ENCODE measurements at places on chromosomes 2 and 18.
A peak's percentile ranks its signal among the peaks of the same experiment; 100 is the strongest.

DNA sequence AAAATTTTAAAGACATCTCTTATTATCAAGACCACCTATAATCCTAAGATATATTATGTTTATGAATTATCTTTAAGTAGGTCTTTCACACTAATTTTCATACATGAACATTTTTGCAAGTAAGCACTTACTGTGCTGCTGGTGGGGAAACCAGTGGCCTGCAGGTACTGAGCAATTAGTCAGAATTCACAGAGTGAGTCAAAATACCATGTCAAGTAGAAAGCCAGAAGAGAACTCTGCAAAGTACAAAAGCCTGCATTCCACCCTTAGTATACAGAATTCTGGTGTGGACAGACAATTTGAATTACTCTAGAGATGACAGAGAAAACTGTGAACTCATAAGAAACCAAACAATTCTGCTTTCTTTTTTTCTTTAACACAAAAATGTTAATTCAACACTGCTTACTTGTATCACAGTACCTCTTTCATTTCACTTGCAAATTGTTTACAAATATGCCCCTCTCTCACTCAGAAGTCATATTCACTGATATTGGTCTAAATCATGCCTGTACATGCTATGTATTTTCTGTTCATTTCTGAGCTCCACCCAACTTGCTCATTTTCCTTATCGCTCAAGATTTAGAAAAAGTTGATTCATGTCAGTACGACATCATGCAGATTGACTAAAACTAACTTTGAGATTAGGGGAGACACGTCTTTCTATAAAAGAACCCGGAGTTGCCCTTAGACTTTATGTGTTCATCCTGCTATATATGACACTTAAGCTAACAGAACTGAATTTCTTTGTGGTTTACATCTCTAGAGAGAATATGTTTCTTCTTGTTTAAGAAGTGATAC, 182.9 kb downstream of the IKZF2 start:
- peak; percentile 7 for DNase-seq

DNA sequence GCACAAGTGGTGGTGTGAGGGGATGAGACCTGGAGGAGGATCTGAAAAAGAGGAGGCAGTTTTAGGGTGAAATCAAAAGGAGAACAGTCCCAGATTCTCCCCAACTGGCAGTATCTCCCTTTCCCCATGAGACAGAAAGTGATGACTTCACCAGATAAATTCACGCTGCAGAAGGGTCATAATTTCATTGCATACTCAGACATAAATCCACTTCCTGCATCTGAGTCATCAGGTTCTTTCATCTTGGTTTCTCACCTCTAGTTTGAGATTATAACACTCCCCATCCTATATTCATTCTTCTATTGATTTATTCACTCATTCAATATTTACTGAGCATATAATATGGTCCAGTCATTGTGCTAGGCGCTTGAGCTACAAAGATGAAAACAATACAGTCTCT, 64.7 kb downstream of the CCDC148 start:
- DNase-seq = no peak

GRCh38 chr18:26614374-26614773, 66.0 kb upstream of the KCTD1 start:
- no peak for DNase-seq

DNA sequence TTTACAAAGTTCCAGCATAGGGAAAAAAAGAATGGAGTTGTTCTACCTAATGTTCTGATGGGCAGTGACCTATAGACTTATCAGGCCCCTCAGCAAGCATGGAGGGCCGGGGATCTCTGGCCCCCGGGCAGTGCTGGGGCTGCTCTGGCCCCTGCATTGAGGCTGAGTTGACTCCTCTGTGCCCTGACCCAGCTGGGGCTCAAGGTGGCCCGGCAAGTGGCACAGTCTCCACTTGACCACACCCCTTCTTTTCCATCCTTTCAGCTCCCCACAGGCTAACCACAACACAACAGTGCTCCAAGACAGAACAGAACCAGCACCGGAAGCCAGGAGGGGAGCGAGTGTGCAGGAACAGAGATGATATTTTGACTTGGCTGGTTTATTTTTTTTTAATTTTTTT, 19.9 kb downstream of the TOGARAM2 start:
- no peak for DNase-seq

DNA sequence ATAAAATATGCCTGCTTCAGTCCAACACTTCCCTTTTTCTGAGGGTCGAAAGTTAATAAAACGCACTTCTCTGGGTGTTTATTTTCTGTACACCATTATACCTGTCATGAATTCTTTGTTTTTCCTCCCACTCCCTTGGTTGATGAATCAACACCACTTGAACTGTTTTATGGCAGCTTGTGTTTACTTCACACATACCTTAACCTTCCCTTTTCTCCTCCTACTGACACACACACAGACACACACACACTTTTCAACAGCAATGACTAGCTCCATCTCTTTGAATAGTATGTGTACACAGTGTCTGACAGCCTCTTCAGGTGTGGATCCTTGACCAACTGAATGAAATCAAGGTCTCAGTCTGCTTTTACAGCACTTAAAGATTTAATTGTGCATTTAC, 91.3 kb downstream of the SATB2 start:
- DNase-seq = no peak

GRCh38 chr2:54029721-54030395, 59.1 kb upstream of the PSME4 start:
- no peak for DNase-seq

DNA sequence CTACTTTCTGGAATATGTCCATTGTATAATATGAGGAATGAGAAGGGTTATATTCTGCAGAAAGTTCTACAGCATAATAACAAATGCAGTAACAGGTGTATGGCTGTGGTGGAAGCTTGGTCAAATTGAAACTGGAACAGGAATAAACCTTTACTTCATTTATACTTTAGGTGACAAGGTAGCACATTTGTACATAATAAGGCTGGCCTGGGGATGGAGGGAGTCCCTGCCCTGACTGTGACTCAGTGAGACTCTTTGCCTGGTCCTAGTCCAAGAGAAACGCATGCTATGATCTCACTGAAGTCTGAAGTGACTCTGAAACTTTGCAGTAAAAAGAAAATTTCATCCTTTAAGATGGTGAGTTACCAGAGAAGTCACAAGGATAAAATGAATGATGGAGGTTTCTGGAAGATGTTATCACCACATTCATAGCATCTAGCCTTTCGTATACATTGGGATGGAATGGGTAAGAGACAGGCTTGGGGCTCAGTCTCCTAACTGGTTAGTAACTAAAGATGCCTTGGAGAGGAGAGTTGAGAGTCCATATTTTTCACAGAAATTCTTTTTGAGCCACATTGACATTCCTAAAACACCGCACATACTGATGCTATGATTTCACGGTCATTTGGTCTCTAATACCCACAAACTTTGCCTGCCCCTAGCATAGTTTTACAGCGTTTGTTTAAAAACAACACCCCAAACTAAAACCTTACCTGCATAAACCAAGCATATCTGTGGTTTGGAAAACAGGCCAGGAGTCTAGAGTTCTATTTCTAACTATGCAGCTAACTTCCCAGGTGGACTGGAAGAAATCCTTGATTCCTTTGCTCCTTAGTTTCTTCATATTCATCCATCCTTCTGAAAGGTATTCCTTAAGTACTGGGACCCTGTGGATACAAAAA, 42.4 kb upstream of the NABP1 start:
- DNase-seq = peak; percentile 47

- no peak for DNase-seq
Observed at GRCh38 chr2:29361231-29361630, 246.0 kb downstream of the CLIP4 start.

DNA sequence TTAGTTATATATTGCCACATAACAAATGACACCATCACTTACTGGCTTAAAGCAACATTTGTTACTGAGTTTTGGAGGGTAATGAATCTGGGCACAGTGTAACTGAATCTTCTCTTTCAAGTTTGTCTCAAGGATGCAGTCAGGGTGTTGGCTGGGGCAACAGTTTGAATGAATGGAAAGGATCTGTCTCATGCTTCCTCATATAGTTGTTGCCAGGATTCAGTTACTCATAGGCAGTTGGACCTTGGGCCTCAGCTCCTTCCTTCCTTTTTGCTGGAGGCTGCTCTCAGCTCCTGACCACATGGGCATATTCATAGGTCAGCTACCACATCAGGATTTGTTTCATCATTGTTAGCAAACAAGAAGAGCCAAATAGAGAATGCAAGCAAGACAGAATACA, 466.1 kb upstream of the MC4R start:
- DNase-seq = no peak

GRCh38 chr2:231364961-231365810, 30.3 kb upstream of the B3GNT7 start:
- no peak for DNase-seq

DNA sequence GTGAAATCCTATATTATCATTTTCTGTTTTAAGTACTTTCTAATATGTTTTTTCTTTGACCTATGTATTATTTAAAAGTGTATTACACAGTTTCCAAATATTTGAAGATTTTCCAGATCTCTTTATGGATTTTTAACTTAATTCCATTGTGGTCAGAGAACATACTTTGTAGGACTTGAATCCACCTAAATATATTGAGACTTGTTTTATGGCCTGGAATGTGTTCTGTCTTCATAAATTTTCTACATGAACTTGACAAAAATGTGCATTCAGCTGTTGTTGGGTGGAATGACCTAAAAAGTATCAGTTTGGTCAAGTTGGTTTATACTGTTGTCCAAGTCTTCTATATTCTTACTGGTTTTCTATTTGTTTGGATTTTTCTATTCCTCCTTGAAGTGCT, 33.8 kb upstream of the TMEM247 start:
- no peak for DNase-seq

DNA sequence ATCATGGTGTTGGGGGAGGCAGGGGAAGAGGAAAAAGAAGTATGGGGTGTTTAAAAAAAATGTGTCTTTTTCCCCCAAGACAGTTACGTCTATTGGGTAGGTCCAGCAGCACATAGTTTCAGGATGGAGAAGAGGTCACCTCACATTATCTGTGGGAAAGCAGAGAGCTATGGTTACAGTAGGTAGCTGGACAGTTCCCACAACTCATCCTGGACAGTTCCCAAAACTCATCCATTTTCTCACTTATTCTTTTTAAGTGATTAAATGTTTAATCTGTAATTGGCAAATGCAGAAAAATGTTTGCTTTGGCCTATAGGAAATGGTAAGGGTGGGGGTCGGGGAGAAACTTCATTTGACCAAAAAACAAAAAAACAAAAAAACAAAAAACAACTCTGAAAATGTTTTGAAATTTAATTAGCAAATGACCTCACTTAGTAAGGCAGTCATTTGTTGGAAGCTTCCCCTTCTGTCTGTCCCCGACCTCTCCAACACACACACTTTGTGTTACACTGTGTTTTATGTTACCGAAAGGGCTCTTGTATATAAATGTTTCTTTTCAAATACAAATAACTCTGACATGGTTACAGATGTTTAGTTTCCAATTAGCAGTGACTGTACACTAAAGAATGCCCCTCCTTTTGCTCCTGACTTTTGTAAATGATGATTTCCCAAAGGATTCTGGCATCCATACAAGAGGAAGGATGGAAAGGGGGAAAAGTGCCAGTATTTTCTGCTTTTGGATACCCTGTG, 173.3 kb upstream of the ZFP36L2 start:
- no peak for DNase-seq

DNA sequence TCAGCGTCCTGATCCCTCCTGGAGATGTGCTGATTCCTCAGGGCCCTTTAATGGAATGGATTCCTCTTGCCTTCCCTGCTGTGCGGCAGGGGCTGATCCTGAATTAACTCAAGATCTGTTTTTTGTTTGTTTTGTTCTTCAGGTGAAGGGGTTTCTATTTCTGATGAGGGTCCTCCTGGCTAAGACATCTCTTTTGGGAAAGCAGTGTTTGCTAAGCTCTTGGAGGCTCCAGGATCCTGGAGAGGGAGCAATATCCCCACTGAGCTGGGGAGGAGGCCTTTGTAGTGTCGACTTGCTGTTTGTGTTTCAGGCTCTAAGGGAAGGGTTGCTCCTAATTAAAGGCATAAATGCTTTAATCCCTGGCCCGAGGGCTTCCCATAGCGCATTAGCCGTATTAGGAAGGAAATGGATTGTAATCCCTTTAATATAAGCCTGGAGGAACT, 65.3 kb upstream of the FOXI3 start:
- DNase-seq = no peak

DNA sequence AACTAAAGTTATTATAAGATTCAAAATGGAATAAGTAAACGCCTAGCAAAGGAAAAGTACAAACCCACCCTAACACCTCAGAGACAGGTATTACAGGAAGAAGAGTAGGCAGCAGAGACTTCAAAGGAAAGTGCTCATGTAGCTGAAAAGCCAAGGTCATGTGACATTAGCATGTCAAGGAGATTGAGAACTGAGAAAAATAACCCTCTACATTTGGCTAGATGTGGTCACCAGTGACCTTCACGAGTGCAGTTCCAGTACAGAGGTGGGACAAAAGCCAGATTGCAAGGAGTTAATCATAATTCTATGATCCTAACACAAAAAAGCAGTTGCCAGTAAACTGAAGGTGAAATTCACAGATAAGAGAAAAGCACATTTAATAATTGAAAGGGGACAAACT, 252.7 kb downstream of the ZEB2 start:
- DNase-seq = no peak

GRCh38 chr18:22439447-22439846, 21.7 kb upstream of the CTAGE1 start:
- DNase-seq = no peak

DNA sequence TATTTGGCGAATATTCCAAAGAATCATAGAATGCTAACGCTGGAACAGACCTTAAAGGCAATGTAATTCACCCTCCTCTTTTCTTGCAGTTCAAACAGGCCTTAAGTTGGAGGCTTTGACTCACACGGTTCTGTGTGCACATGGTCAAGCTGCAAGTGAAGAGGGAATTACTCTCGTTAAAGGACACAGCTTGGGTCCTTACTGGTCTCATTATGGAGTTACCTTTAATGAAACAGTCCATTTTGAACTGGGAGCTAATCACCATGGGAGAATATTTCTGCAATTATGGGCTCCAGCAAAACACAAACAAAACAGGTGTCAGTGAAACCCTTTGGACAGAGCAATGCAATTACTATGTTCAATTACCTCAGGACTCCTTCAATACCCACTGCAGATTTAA, 135.5 kb downstream of the GAREM1 start:
- DNase-seq = no peak

DNA sequence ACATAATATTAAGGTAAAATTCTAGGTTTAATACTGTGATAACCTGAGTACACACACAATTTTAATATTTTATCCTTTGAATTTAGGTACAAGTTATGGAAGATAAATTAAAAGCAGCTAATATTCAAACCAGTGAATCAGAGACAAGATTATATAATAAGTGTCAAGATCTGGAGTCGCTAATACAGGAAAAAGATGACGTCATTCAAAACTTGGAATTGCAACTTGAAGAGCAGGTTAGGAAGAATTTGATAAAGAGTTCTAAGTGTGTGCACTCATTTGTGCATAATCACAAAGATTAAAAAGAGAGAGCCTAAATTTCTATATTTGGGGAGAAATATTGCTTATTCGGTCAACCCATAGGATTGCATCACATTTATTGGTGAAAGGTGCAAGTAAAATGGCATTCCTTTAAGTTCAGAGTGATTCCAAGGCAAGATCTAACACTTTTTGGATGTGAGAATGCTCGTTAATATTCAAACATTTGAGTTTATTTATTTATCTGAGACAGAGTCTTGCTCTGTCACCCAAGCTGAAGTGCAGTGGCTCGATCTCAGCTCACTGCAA, 16.3 kb upstream of the C1GALT1C1L start:
- no peak for DNase-seq
